NCI-H1436 treated with DMSO at 0.1 percent for 48 hours (cell line): ENCODE measurements at places on chromosomes 13 and 19.
A peak's percentile ranks its signal among the peaks of the same experiment; 100 is the strongest.

DNA sequence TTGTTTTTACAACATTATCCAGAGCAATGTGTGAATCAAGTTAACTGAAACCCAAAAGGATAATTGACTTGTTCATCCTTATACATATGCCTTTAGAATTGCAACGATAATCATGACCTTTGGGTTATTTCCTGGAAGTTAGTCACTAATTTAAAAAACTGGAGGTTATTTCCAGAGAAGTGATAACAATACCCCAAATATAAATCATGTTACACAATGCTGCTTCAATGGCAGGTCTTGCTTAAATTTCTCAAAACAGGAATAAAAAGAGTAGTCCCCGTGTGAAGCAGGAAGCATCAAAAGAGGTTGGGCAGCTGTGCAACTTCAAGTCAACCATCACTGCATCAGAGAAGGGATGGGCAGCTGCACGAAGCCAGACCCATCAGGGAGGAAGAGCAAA, 134.4 kb downstream of the EFNB2 start:
- no peak for DNase-seq

DNA sequence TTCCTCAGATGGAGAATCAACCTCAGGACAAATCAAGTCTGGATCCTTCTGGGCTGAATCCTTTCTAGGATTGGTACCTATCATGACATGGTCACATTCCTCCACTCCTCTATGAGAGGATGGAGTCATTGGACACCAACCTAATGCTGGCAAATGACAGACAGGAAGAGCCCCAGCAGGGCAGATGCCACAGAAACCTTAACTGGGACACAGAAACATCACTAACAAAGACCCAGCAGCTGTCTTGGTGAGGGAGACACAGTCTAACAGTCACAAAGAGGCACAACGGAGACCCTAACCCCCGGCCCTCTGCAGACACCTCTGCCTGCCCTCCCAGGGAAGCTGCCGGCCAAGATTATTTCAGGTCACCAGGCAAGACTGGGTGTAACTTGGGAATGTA, 2.1 kb downstream of the ANKRD27 start:
- no peak for DNase-seq

DNA sequence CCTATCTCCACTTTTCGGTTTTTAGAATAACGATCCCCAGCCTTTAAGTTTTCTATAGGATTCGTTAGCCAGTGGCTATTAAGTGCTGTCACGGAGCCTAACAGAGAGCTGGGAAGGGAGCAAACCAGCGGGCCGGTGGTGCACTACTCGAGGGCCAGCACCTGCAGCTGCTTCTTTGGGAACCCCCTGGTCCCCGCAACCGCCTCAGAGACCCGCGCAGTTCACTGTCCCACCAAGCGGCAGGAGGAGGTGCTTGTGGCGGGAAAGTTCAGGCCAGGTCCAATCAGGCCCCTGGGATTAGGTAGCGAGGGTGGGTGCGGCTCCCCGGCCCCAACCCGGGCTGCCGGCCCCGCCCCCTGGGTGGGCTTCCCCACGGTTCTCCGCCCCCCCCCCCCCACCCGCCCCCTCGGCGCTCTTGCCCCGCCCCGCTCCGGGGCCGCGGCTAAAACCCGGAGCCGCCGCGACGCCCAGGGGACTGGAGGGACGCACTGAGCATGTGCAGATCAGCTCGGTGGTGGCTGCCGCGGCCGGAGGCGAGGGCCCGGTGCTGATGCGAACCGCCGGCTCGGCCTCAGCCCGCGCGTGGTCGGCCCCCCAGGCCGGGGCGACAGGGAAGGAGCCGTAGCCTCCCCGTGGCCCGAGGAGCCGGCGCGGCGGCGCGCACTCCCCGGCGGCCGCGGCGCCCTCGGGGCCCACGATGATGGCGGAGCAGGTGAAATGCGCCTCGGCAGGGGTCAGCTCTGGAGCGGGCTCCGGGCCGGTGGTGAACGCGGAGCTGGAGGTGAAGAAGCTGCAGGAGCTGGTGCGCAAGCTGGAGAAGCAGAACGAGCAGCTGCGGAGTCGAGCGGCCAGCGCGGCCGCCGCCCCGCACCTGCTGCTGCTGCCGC, at the start of gene SLAIN1:
TSS of gene SLAIN1 (plus strand) at position 471 of the 887 bp plus-strand sequence. CDS start at position 698, 227 bp downstream.
- peak; percentile 56 for DNase-seq

DNA sequence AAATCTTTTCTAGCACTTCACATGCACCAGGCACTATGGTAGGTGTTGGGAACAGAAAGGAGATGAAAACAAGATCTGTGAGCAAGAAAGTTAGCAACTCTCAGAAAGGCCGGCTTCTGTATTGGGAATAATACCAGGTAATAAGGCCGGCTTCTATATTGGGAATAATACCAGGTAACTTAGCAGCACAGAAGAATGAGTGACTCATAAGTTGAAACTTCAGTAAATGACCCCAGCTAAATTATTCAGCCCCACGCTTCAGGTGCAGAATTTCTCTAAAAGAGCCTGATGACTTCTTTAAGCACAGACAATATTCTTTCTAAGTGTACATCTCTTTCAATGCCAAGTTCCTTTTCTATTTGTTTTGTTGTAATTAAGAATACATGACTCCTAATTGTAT, 151.3 kb downstream of the MYO16 start:
- no peak for DNase-seq

- no peak for DNase-seq
Observed at GRCh38 chr13:36261976-36262375, 35.6 kb downstream of the CCDC169 start.

DNA sequence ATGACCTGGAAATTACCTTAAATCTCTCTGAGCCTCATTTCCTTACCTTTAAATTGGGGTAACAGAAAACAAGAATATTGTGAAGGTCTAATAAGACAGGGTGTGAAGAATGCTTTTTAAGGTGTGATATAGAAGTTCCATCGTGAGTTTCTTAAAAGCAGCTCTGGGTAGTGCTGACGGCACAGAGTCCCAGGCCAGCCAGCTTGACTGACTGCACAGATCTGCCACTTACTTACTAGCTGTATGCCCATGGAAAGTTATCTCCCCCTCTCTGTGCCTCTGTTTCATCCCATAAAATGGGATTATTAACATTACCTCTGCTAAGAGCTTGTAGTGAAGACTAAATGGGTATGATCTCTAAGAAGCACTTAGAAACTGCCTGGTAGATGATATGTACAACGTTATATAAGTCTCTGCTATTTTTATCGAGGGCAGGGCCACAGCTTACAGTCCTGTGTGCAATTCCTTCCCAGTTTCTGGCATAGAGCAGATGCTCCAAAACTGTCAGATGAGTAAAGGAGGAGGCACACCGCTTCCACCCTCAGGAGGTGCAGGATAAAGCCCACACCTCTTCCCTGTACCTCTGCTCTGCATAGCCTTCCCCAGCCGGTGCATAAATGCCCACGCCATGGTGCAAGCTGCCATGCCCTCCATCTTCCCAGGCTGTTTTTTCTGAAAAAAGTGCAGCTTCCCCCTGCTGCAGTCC, 99.6 kb downstream of the MBNL2 start:
- no peak for DNase-seq

DNA sequence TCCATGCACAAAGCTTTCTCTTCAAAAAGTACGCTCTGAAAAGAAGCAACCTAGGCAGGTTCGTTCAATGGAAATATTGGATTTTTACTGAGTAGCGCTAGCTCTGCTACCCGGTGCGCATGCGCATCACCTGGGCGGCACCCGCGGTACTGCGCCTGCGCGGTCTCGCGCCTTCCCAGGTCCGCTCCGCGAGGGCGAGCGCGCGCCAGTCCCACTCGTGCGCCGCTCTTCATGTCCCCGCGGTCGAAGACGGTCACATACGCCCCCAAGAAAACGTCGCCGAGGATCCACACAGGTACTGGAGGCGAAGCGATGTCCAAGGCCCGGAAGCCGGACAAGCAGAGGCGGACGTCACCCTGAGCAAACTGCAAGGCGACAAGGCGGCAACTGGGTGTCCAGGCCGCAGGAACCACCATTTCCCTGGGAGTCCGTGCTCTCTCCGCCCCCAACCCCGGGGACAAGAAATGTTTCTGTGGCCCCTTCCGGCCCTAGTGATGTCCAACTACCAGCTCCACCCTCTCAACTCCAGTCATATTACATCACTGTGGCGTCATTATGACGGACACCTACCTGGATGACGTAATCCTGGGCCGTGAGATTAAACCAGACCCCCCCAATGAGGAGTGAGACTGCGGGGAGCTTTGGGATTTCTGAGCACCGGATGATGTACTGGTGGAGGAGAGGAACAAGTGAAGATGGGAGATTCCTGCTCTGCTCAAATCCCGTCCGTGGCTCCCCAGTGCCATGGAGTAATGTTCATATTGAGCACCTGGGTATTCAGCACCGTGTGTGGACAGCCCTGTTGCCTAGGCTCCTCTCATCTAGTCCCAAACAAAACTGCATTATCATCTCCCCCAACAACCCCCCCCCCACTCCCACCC, 4.8 kb upstream of the KCNC3 start:
- no peak for DNase-seq

DNA sequence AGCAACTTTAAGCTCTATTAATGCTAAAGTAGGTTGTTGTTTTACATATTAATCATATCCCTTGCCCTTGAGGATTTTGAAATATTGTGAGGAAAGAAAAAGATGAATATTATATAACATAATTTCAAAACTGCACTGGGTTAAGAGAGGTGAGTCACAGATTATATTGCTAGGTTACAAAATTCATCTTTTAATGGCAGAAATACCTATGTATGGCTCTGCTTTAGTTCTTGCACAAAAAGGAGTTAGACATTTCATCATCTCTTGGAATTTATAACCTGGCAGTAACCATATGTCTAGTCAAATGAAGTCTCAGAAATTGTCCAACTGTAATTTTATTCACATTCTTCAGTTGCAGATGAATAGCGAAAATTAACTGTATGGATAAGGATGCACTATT, 2041.1 kb downstream of the OLFM4 start:
- no peak for DNase-seq

- no peak for DNase-seq
Observed at GRCh38 chr19:47663435-47663910, 49.7 kb upstream of the EHD2 start.

- no peak for DNase-seq
Observed at GRCh38 chr13:92312823-92313222, 913.8 kb upstream of the GPC6 start.

GRCh38 chr13:42392716-42393572, 121.0 kb downstream of the AKAP11 start:
- DNase-seq = no peak

- DNase-seq = no peak
Observed at GRCh38 chr13:99299256-99299919, 7.8 kb downstream of the GPR183 start.

GRCh38 chr19:11447347-11448262, 12.2 kb downstream of the PRKCSH start:
- DNase-seq = no peak

DNA sequence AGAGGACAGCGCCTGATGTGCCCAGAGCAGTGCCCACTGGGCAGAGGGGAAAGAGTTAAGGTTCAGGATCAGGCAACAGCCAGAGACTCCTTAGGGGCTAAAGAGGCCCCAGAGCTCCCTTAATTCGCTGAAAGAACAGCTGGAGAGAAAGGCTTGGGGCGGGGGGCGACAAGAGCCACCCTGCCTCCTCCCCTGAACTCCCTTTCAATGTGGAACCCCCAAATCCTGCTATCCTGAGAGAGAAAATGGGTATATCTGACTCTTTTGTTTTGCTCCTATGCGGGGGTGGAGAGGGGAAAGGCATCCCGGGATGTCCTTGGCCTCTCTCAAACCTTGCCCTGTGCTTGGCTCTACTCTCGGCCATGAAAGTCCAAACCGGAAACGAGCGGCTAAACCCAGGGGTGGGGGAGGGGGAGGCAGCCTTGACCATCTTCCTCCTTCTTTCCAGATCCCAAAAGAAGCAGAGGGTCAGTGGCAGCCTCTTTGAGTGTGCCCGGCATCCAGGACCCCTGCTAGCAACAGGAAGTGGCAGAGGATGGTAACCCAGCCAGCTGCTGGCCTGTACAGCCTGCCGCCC, 4.7 kb downstream of the PRKACA start:
- DNase-seq = no peak

GRCh38 chr19:12090807-12091206, 26.3 kb downstream of the ZNF844 start:
- no peak for DNase-seq

GRCh38 chr13:80256352-80256932, 84.5 kb downstream of the SPRY2 start:
- no peak for DNase-seq

- DNase-seq = no peak
Observed at GRCh38 chr13:75960538-75960994, 324.4 kb downstream of the LMO7 start.

DNA sequence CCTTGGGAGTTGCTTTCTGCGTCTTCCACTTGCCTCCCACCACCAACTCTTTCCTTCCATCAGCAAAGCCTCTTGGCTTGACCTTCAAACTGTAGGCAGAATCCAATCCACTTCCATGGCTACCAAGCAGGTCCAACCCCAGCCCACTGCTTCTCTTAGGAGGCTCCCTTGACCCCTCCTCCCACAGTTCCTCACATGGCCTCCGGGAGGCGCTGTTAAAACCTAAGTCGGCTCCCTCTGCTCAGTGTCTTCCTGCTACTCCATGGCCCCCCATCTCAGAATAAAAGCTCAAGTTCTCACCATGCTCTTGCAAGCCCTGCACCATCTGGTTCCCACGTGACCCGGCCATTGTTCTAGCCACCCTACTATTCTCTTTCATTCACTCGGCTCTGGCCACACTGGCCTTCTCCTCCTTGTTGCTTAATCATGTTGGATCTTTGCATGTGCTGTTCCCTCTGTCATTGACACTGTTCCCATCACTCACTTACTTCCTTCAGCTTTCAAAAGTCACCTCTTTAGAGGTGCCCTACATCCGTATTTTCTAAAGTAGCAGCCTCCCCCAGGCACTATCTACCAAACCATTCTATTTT, 7.5 kb downstream of the IZUMO2 start:
- no peak for DNase-seq

- DNase-seq = no peak
Observed at GRCh38 chr19:47323872-47324271, 8.1 kb upstream of the C5AR2 start.
